Fibroblast of lung (primary cell): ENCODE measurements at places on chromosomes 2 and 18.
A peak's percentile ranks its signal among the peaks of the same experiment; 100 is the strongest.

- peaks cover 6% of the 10 kb centered on the region for H3K36me3 ChIP-seq
- DNase-seq: no peak
- no peak overlapping the region for H3K4me3 ChIP-seq
These were observed 14.1 kb downstream of the COPS8 start for GRCh38 chr2:237099804-237100203.

- H3K36me3 ChIP-seq: no peaks in the 10 kb centered on the region
- no peak overlapping the region for H3K4me3 ChIP-seq
- H3K4me1 ChIP-seq: no peaks in the 10 kb centered on the region
- H3K27me3 ChIP-seq: no peaks in the 10 kb centered on the region
These were observed 1539.7 kb upstream of the ACVR2A start for GRCh38 chr2:146305164-146305563.

GRCh38 chr18:65411061-65411460, 339.8 kb upstream of the CDH7 start:
- H3K36me3 ChIP-seq: no peaks in the 10 kb centered on the region
- no peaks in the 10 kb centered on the region for H3K27me3 ChIP-seq
- H3K4me3 ChIP-seq: no peak overlapping the region

- no peaks in the 10 kb centered on the region for H3K36me3 ChIP-seq
- H3K4me1 ChIP-seq: no peaks in the 10 kb centered on the region
- DNase-seq: no peak
- H3K27ac ChIP-seq: no peak overlapping the region
- no peak overlapping the region for H3K4me3 ChIP-seq
- H3K27me3 ChIP-seq: no peaks in the 10 kb centered on the region
These were observed 133.5 kb downstream of the PTGR3 start for GRCh38 chr18:75075429-75075841.

- DNase-seq: peak; percentile 34
- no peaks in the 10 kb centered on the region for H3K4me1 ChIP-seq
- no peak within 1 kb of the TSS for H3K27ac ChIP-seq
- no peak within 1 kb of the TSS for H3K4me3 ChIP-seq
These were observed at the start of gene DSC3 for GRCh38 chr18:31042406-31043181. TSS of gene DSC3 (minus strand) at chr18:31042742. CDS start at chr18:31042660, 82 bp downstream.

DNA sequence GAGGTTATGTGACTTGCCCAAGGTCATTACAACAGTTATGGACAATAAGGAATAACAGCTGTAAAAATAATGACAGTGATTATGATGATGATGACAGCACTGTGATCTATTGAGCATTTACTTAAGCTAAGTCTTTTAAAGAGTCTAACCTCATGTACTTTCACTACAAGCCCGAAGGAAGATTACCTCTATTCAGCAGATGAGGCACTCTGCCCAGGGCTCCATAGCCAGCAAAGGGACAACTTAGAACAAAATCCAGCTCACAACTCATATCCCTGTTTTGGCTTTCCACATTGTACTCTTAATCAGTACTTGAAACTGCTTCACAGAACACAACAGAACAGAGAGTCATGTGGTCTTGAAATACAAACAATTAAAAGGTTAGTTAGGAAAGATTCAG, 290.2 kb downstream of the ZNF385B start:
- no peak overlapping the region for H3K4me3 ChIP-seq
- H3K36me3 ChIP-seq: no peaks in the 10 kb centered on the region
- no peak for DNase-seq
- no peaks in the 10 kb centered on the region for H3K27me3 ChIP-seq
- no peaks in the 10 kb centered on the region for H3K4me1 ChIP-seq
- no peak overlapping the region for H3K27ac ChIP-seq

- H3K27me3 ChIP-seq: no peaks in the 10 kb centered on the region
- H3K4me1 ChIP-seq: no peaks in the 10 kb centered on the region
- H3K27ac ChIP-seq: no peak overlapping the region
- DNase-seq: no peak
These were observed 60.8 kb downstream of the THNSL2 start for GRCh38 chr2:88230911-88231310.

DNA sequence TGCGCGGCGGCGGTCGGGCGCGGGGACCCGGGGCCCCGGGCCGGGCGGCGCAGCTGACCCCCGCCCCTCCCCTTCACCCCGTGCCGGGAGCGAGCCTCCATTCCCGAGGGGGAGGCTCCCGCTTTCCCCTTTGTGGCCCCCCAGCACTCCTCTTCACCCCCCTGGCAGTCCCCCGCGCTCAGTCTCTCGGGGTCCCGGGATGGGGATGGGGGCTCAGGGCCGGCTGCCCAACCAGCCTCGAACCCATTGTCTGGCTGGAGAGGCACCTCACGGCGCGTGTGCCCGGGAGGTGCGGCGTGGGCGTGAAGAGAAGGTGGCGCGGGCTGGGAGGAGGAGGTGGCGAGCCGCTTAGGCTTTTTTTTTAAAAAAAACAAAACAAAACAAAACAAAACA, 748 bp downstream of the FMNL2 start:
- H3K27me3 ChIP-seq: no peaks in the 10 kb centered on the region
- peak overlapping the region; percentile 70 for H3K27ac ChIP-seq
- no peaks in the 10 kb centered on the region for H3K4me1 ChIP-seq
- H3K36me3 ChIP-seq: no peaks in the 10 kb centered on the region

DNA sequence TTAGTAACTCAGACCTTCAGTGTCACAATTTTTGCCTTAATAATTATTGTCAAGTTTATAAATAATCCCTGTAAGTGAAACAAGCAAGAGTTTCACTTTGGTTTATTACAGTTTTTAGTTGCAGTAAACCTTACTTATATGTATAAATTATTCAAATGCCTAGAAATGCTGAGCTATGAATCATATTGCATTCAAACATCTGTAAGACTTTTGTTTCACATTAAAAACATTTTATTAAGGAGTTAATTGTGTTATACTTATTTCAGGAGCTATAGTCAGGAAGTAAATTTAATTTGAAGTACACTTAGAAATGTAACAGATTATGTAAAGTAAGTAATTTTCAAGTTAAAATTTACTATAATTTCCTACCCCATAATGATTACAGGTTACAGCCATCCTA, 3.9 kb upstream of the ETAA1 start:
- no peak overlapping the region for H3K27ac ChIP-seq
- no peaks in the 10 kb centered on the region for H3K36me3 ChIP-seq
- DNase-seq: no peak
- H3K27me3 ChIP-seq: no peaks in the 10 kb centered on the region

- H3K27ac ChIP-seq: peak overlapping the region; percentile 57
- peaks cover 19% of the 10 kb centered on the region for H3K4me1 ChIP-seq
- no peaks in the 10 kb centered on the region for H3K27me3 ChIP-seq
- no peak overlapping the region for H3K4me3 ChIP-seq
- peaks cover 2% of the 10 kb centered on the region for H3K36me3 ChIP-seq
These were observed 46.6 kb downstream of the ZNF532 start for GRCh38 chr18:58911241-58911640.

DNA sequence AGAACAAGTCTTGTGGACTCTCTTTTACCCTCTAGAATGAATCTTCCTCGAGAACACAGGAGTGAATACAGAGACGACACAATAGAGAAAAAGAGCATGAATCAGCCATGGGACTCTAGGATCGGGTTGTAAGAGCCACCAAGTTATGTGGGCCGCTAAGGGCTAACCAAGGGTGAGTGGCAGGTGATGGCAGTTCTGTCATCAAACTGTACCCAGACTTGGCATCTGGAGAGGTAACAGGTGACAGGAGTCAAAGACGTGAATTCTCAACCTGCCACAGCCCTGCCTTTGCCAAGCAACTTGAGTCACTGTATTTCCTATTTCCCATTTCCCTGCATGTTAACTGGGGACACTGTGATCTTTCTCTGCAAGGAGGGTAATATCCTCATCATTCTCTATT, 11.2 kb downstream of the SERPINE2 start:
- no peaks in the 10 kb centered on the region for H3K36me3 ChIP-seq
- H3K27ac ChIP-seq: no peak overlapping the region
- no peaks in the 10 kb centered on the region for H3K4me1 ChIP-seq
- no peak overlapping the region for H3K4me3 ChIP-seq

GRCh38 chr2:109128616-109129355, at the start of gene SH3RF3:
TSS of gene SH3RF3 (plus strand) at chr2:109129205.
- H3K4me1 ChIP-seq: peaks cover 14% of the 10 kb centered on the region
- DNase-seq: peak; percentile 60
- no peaks in the 10 kb centered on the region for H3K27me3 ChIP-seq
- H3K4me3 ChIP-seq: peak within 1 kb of the TSS; percentile 73
- peak within 1 kb of the TSS; percentile 78 for H3K27ac ChIP-seq

DNA sequence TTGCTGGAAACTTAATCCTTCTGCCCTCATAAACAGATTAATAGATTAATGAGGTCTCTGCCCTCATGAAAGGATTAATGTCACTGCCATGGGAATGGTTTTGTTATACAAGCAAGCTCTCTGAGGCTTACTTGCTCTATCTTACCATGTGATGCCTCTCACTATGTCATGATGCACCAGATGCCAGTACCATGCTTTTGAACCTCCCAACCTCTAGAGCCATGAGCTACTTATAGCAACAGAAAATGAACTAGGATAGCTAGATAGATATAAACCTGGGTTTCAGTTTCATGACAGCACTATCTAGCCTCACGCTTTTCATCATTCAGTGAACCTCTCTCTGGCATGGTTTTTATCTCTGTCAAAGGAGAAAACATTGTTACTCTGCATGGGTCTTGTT, 371.6 kb upstream of the LRP1B start:
- DNase-seq: no peak
- H3K27ac ChIP-seq: no peak overlapping the region
- no peaks in the 10 kb centered on the region for H3K27me3 ChIP-seq
- no peaks in the 10 kb centered on the region for H3K4me1 ChIP-seq
- no peaks in the 10 kb centered on the region for H3K36me3 ChIP-seq

GRCh38 chr18:53458268-53458667, 766.2 kb downstream of the MBD2 start:
- no peaks in the 10 kb centered on the region for H3K4me1 ChIP-seq
- no peak overlapping the region for H3K27ac ChIP-seq
- no peaks in the 10 kb centered on the region for H3K36me3 ChIP-seq
- no peak for DNase-seq
